ENCODE measurements at places on chromosomes 13 and 19.
A peak's percentile ranks its signal among the peaks of the same experiment; 100 is the strongest.

- no peak for DNase-seq
Observed at GRCh38 chr19:56137405-56137804, 3.7 kb upstream of the ZNF444 start.

DNA sequence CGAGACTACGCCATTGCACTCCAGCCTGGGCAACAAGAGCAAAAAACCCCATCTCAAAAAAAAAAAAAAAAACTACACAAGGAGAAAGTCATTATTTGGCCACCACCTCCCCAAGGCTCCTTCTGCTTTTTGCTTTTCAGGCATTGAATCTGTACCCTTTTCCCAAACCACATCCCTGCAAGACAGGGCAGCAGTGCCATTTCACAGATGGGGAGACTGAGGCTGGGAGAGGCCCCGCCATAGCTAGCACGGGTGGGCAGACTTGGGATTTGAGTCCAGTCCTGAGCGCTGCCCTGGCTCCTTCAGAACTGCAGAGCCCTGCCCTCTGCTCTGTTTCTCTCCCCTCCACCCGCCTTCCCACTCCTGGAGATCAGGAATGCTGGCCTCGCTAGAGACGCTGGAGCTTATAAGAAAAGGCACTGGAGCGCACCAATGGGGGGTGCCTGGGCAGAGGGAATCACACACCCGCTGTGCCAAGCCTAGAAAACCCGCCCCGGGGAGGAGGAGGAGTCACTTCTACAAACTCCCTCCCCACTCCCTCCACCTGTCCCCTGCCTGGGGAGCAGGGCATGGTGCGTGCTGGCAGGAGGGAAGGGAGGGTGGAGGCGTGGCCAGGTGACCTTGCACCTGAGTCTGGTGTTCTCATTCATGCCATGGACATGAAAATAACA, 17.6 kb downstream of the TJP3 start:
- no peak for DNase-seq

- no peak for DNase-seq
Observed at GRCh38 chr13:58882516-58882915, 1251.0 kb downstream of the PCDH17 start.

DNA sequence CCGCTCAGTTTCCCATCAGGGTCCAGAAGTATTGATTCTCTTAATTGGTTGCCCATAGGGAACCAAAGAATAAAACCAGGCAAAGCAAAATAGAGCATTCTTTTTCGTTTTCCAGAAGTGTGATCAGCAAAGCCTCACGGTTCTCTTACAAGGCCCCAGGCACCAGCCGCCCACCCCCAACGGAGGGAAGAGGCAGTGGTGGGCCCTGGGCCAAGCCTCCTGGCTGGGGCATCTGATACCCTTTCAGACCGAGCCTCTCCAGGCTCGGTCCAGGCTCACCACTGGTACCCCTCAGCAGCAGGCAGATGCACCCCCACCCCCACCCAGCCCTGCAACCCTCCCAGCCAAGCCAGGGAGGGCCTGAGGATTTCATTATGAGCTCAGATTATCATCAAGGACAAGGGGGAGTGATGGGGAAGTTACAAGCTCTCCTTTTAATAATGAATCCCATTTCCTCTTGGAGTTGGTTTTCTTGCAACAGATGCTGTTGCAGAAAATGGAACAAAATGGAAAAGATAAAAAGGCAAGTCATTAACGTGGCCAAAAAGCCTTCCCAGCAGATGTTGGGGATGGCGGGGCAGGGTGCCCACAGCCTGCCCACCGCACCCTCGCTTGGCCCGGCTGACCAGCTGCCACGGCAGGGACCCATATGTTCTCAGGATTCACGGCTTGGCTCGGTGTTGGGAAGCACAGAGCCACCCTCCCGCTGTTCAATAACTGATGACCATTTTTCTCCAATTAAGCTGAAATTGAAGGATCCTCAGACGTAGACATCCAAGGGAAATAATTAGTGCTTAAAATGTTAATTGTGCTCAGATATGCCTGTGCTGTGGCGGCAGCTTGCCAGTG, 45.9 kb upstream of the KCTD15 start:
- DNase-seq, result no peak

GRCh38 chr13:21529146-21529893, 70.2 kb upstream of the ZDHHC20 start:
- no peak for DNase-seq

GRCh38 chr13:45825387-45825650, 26.2 kb downstream of the SIAH3 start:
- DNase-seq, result no peak

DNA sequence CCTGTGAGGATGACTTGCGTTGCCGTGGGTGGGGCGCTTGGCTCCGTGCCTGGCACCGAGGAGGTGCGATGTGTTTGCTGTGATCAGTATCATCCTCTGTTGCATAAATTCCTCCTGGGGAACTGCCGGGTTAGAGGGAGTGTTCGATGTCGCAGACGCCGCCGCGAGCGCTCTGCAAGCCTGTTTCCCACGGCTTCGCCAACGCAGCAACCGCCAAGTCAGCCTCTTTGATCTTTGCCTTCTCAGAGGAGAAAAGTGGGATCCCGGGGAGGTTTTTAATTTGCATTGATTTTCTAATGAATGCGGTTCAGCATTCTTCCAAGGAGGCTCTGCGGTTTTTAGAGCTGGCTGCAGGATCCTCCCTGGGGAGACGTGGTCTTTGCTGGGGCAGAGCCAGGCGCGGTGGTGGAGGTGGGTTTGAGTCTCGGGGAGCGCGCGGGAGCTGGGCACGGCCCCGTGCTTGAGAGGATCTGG, 7.6 kb downstream of the GPR32 start:
- no peak for DNase-seq

DNA sequence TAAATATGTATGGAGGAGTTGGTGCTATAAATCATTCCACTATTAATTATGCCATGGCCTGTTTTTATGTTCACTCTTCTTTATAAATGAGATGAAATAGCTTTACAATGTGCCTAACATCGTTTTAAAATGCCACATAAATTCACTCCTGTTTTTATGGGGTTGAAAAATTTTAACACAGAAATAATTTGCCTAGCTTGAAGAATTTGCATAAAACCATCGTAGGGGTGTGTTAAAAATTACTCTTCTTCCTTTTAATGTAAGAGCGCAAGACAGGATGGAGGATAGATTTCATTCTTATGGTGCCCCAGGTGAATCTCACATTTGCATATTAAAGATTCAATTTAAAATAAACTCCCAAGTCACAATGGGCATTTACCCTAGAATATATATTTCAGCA, 447.8 kb downstream of the OXGR1 start:
- no peak for DNase-seq

- no peak for DNase-seq
Observed at GRCh38 chr13:98285317-98285716, 108.2 kb upstream of the RNF113B start.

- no peak for DNase-seq
Observed at GRCh38 chr19:49333811-49334288, 1.4 kb upstream of the CD37 start.

DNA sequence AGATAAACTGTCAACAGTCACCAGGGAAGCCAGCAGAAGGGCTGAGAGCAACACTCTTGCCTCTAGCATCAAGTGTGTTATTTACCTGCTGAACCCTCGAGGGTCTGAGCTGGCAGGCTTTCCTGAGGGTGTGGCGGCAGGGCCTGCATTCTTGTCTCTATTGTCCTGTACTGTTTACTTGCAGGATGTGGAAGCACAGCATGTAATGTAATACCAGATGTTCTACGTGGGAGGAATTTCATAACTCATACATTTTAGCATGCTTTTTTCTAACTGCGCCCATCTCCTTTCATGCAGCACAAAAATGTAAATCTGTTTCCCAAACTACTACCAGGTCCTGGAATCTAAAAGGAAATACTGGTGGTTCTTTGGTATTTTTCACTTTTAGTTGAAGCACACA, 153.1 kb downstream of the RGCC start:
- no peak for DNase-seq

DNA sequence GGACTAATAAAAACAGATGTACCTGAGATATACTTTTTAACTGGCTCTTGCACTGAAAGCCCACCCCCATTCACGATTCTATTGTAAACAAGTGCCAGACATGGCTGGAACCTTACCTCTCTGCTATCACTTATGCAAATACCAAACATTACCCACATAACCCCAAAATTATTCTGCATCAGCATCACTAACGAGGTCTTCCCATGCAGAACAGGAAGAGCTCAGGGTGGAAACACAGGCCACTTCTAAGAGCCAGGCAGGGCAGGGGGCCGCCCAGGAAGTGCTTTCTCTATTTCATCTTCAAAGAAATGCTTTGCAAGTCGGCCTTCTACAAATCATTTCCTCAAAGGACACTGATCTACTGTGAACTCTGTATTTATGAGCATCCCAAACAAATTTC, 7.3 kb downstream of the IRS2 start:
- DNase-seq, result no peak

DNA sequence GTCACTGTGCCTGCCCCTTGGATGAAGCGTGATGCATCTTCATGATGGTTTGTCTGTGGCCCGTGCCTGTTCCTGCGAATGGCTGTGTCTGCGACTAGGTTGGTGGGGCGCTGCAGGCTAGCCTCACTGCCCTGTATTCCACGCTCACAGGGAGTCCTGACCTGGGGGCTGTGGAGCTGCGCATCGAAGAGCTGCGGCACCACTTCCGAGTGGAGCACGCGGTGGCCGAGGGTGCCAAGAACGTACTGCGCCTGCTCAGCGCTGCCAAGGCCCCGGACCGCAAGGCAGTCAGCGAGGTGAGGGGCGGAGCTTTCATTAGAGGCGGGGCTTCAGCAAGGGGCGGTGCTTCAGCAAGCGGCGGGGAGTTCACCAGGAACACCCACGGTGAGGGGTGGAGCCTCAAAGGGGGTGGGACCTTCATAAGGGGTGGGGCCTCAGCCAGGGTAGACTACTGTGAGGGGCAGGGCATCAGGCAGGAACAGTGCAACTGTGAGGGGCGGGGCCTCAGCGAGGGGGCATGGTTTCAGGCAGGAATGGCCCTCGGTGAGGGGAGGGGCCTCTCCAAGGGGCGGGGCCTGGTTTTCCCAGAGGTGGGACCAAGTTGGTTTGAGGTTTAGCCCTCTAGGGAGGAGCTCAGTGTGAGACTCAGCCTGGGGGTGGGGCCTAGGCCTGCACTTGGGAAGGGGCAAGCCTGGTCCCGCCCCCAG, 17.2 kb downstream of the PKN1 start:
- DNase-seq, result no peak

DNA sequence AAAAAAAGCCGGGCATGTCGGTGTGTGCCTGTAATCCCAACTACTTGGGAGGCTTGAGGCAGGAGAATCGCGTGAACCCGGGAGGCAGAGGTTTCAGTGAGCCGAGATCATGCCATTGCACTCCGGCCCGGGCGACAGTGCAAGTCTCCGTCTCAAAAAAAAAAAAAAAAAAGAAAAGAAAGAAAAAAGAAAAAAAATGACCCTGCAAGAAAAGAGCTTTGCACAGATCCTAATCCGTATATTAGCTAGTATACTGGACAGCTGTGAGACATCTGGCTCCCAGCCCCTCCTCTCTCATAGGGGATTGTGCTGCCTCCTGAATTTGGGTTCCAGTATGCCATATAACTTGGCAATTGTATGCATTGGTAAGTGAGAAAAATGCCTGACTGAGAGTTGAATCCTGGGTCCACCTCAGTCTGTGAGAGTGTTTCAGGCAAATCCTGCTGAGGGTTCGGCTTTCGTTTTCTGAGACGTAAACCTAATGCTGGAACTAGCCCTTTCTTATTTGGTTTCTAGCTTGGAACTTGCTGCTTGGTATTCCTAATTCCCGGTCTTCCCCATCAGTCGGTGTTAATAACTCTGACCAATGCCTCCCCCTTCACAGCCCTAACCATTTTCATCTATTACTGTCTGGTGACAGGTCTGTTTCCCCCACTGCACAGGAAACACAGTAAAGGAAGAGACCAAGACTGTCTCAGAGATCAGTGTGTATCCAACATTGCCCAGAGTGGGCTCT, 1.3 kb upstream of the AKT2 start:
- peak; percentile 56 for DNase-seq

- no peak for DNase-seq
Observed at GRCh38 chr19:56099638-56100539, 21.2 kb downstream of the ZNF787 start.

DNA sequence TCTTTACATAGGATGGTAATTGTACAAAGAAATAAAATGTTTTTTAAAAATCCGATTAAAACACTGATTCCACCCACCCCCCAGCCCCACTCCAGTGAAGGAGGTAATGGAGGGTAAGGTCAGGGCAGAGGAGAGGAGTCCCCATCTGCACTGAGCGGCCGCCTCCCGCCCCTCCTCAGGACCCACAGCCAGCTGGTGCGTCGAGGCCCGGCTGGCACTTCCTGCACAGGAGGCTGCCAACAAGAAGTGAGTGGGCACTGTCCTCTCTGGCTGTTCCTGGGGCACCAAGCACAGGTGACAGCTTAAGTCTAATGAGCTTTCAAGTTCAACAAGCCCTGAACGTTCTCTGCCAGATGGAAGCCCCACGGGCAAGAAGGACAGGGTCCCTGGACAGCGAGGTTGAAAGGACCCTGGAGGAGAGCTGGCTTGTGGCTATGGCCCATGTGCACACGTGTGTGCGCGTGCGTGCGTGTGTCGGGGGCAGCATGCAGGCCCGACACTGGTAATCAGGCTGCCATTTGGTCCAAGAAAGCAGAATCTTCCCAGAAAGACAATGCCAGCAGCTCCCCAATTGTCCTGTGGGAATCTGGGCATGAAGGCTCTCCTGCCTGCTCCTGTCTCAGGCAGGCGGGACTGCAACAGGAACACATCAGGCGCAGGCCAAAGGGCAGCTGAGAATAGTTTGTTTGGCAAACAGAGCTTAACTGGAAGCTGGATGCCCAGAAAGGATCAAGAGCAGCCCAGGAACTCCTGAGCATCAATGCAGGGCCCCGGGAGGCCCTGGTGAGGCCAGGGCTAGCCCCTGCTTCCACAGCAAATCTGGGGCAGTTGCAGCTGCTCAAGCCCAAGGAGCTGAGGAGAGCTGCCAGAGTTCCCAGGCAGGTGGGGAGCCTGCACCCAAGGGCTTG, 15.1 kb upstream of the EPHX3 start:
- no peak for DNase-seq

DNA sequence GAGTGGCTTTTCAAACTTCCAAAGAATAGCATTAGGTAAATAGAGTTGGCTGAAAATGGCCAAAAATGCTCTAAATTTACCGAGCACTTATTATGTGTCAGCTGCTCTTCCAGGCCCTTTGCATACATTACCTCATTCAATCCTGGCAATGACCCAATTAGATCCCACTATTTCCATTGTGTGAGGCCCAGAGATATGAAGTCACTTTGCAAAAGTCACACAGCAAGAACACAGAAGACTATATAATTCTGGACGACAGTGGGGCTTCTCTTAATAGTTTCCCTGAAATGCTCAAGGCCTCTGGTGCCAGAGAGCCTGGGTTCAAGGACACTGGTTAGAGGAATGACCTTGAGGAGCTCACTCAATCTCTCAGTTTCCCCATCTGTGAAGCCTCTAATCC, 146.8 kb downstream of the IER2 start:
- no peak for DNase-seq

- no peak for DNase-seq
Observed at GRCh38 chr13:76692346-76692745, 193.9 kb downstream of the KCTD12 start.

- no peak for DNase-seq
Observed at GRCh38 chr13:98396071-98396710, 180.7 kb downstream of the STK24 start.

GRCh38 chr13:100674572-100674871, at the start of gene TMTC4:
TSS of gene TMTC4 (minus strand) at chr13:100674795. CDS start at chr13:100670362, 4,433 bp downstream.
- no peak for DNase-seq
